ENCODE measurements at places on chromosomes 1 and 21. TPM values are rescaled to one million over a fixed set of nuclear protein-coding genes. Genes with fewer than 3 reads are reported as not detected.
A peak's percentile ranks its signal among the peaks of the same experiment; 100 is the strongest.

The ITLN1 gene
- total RNA-seq, result not detected

DNA sequence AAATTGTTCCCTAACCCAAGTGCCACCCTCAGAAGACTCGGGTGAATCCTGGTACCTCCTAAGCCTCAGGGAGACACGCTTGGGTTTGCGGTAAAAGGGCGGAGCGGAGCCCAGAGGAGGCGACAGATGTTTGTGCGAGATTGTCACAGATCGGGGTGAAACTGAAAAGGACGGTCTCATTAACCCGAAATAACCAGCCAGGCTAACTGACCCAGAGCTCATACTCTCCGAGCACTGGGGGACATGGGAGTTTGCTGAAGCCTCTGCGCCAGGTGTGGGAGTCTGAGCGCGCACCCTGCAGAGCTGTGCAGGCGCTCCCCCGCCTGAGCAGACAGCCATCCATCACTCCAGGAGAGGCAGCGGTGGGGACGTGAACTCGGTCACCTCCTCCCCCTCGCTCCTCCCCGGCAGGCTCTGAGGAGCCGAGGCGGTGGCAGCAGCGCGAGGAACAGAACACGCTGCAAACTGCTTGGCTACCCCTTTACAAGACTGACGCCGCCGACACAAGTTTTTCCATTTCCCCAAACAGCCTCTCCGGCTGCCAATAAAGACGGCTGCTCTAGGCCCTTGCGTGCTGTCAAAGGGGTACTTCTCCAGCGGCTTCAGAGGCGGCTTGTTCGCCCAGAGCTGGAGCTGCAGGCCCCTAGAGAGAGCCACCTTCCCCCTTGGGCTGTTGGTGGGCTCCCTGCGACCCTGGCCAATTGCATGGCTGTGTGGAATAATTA lies 43.5 kb downstream of the RRAGC start:
- H3K4me1 ChIP-seq, result peaks cover 6% of the 10 kb centered on the region
- H3K27ac ChIP-seq, result no peak overlapping the region
- 0 out of 2 replicates have a peak, but pooled peaks cover 2% of the 10 kb centered on the region for H3K36me3 ChIP-seq
- H3K4me3 ChIP-seq, result no peak overlapping the region

- peaks cover 3% of the 10 kb centered on the region for H3K4me1 ChIP-seq
- H3K27ac ChIP-seq, result no peak overlapping the region
- H3K36me3 ChIP-seq, result no peaks in the 10 kb centered on the region
Observed at GRCh38 chr1:1604374-1605033, 4.6 kb upstream of the FNDC10 start.

DNA sequence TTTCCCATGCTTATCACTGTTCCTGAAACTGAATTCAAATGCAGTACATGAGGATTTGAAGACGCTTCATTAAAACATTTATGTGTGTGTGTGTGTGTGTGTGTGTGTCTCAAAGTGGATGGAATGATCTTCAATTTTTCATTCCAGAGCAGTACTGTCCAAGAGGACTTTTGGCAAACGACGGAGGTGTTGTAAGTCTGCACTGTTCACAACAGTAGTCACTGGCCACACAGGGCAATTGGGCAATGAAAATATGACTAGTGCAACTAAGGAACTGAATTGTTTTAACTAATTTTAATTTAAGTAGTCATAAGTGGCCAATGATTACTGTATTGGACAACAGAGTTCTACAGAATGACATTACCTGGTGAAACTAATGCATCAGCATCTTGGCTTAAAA lies 5.0 kb downstream of the TAF5L start:
- H3K4me3 ChIP-seq, result no peak overlapping the region
- no peaks in the 10 kb centered on the region for H3K27me3 ChIP-seq
- H3K4me1 ChIP-seq, result peaks cover 8% of the 10 kb centered on the region
- H3K27ac ChIP-seq, result no peak overlapping the region
- no peaks in the 10 kb centered on the region for H3K36me3 ChIP-seq

DNA sequence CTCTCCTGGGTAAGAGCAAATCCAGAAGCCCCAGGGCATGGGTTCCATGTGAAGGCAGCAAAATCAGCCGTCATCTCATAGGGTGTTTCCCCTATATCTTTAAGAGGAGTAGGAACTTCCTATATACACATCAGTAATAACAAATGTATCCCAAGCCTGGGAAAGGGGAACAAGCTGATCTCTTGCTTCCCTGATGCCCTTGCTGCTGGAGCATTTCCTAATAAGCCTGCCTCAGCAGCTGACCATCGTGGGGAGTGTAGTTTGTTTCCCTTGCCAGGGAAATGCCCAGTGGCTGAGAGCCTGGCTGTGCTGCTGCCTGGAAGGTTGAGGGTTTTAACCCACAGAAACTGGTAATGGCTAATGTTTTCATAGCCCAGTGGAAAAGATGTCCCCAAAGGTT lies 177.0 kb downstream of the NPHP4 start:
- no peak overlapping the region for H3K27ac ChIP-seq
- no peak for DNase-seq
- peaks cover 8% of the 10 kb centered on the region for H3K27me3 ChIP-seq
- no peak overlapping the region for H3K4me3 ChIP-seq

- H3K27me3 ChIP-seq, result no peaks in the 10 kb centered on the region
- H3K4me1 ChIP-seq, result no peaks in the 10 kb centered on the region
- H3K4me3 ChIP-seq, result no peak overlapping the region
Observed at GRCh38 chr1:115457289-115457688, 119.2 kb upstream of the NGF start.

DNA sequence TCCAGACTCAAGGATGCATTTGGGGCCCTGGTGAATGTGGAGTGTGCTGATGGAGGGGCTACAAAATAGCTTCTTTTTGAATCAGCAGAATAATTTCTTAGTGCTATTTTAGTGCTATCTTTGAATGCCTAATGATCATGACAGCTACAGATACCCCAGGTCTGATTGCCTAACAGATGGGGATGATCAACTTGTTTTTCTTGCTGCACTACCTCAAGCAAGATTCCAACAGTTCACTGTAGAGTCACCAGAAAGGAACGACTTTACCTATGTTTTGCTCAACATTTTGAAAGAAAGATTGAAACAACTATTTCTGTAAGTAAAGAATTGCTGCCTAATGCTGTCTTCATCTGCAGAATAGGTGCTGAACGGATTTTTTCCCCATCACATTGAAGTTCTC lies 42.6 kb upstream of the VAV3 start:
- H3K27me3 ChIP-seq, result no peaks in the 10 kb centered on the region
- no peaks in the 10 kb centered on the region for H3K4me1 ChIP-seq
- no peak overlapping the region for H3K4me3 ChIP-seq
- H3K27ac ChIP-seq, result no peak overlapping the region

The TEX38 gene
- total RNA-seq, result not detected

- no peak overlapping the region for H3K27ac ChIP-seq
- no peaks in the 10 kb centered on the region for H3K4me1 ChIP-seq
- no peak for DNase-seq
Observed at GRCh38 chr1:75170011-75170410, 35.8 kb downstream of the LHX8 start.

The DPM3 gene
- 66.0 TPM for total RNA-seq

- peaks cover 7% of the 10 kb centered on the region for H3K4me1 ChIP-seq
- peak overlapping the region; percentile 87 for H3K4me3 ChIP-seq
- peak overlapping the region; percentile 81 for H3K27ac ChIP-seq
- no peak for DNase-seq
- H3K27me3 ChIP-seq, result no peaks in the 10 kb centered on the region
Observed at GRCh38 chr1:11680270-11681070, 478 bp downstream of the MAD2L2 start.

DNA sequence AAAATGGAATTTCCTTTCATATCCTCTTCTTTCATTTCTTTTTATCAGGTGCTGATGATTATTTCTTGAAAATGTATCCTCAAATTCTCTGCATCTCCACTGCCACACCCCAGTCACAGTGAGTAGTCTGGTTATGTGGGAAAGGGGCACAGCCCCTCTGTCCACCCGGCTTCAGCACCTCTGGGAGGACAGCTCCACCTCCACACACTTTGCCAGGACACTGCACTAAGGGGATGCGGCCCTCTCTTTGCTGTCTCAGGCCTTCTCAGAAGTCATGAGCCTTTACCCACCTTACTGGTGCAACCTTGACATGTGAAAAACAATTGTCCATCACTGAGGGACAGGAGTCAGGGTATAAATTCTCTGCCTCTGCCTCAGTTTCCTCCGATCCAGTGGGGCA lies 433.1 kb downstream of the PCP4 start:
- H3K4me1 ChIP-seq, result no peaks in the 10 kb centered on the region
- no peak overlapping the region for H3K27ac ChIP-seq
- no peaks in the 10 kb centered on the region for H3K36me3 ChIP-seq
- H3K27me3 ChIP-seq, result no peaks in the 10 kb centered on the region
- no peak for DNase-seq
- no peak overlapping the region for H3K4me3 ChIP-seq

DNA sequence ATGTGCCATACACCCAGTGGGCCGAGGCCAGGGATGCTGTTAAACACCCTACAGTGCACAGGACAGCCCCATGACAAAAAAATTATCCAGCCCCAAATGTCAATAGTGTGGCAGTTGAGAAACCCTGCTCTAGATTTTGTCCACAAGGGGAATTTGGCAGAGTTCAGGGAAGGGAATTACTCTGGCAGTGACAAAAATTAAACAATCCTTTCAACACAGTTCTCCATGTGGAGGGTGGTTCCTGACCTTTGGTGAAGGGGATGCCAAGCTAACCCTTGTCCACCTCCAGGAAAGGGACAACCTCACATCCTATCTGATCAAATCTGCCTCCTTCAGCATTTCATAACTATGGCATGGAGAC lies 28.4 kb upstream of the CD84 start:
- H3K27me3 ChIP-seq, result no peaks in the 10 kb centered on the region
- no peak overlapping the region for H3K4me3 ChIP-seq
- H3K36me3 ChIP-seq, result no peaks in the 10 kb centered on the region
- no peaks in the 10 kb centered on the region for H3K4me1 ChIP-seq
- no peak overlapping the region for H3K27ac ChIP-seq

The C8A gene
- total RNA-seq, result not detected

DNA sequence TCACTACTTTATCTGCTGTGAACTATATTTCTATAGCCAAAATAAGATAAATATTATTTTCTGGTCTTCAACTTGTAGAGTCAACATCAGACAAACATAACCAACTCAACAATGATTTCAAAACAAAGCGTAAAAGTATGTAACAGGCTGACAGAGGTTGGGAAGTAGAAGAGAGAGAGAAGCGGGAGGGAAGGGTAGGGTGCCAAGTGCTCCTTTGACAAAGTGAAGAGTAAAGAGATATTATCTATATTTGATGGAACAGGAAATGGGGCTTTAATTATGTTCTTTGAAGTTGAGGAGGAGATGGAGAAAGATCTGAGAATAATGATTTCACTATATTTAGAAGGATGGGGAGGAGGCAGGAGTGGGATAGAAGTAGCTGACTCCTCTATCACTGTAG lies 70.1 kb downstream of the DNTTIP2 start:
- peaks cover 18% of the 10 kb centered on the region for H3K4me1 ChIP-seq
- no peaks in the 10 kb centered on the region for H3K27me3 ChIP-seq
- no peak overlapping the region for H3K27ac ChIP-seq
- no peak overlapping the region for H3K4me3 ChIP-seq

GRCh38 chr1:184813528-184814089 lies 59.0 kb upstream of the EDEM3 start:
- H3K36me3 ChIP-seq, result no peaks in the 10 kb centered on the region
- no peak overlapping the region for H3K4me3 ChIP-seq
- no peak overlapping the region for H3K27ac ChIP-seq

DNA sequence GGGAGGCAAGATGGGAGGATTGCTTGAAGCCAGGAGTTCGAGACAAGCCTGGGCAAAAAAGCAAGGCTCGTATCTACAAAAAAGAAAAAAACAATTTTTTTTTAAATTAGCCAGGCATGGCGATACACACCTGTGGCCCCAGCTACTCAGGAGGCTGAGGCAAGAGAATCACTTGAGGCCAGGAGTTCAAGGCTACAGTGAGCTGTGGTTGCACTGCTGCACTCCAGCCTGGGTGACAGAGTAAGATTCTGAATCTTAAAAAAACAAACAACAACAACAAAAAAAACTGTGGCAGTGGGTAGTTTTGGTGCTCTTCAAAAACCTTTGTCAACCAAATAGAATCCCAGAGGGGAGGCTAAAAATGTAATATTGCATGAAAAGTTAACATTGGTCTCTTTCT lies 734 bp downstream of the PTPN22 start:
- no peaks in the 10 kb centered on the region for H3K4me1 ChIP-seq
- H3K27ac ChIP-seq, result no peak overlapping the region
- no peak for DNase-seq
- H3K27me3 ChIP-seq, result no peaks in the 10 kb centered on the region
- H3K36me3 ChIP-seq, result no peaks in the 10 kb centered on the region
- no peak overlapping the region for H3K4me3 ChIP-seq

DNA sequence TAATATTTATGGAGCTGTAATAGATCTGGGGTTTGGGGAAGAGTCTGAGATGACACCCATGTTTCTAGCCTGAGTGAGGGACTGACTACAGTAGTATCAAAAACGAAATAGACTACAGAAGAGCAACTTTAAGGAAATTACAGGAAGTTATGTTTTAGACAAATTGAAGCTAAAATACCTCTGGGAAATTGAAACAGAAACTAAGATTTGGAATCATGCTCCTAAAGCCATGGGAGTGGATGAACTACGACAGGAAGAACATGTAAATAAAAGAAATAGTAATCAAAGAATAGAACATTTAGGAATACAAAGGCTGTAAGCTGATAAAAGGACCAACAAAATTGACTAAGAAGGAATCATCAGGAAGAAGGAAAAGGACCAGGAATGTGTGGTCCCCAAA lies 68.9 kb downstream of the KIAA0319L start:
- no peak for DNase-seq
- H3K4me1 ChIP-seq, result no peaks in the 10 kb centered on the region
- no peaks in the 10 kb centered on the region for H3K36me3 ChIP-seq
- no peak overlapping the region for H3K4me3 ChIP-seq
- no peak overlapping the region for H3K27ac ChIP-seq

The MFAP2 gene
- 12.9 TPM for total RNA-seq

GRCh38 chr1:243288062-243288461 lies 32.2 kb downstream of the SDCCAG8 start:
- no peaks in the 10 kb centered on the region for H3K36me3 ChIP-seq
- no peaks in the 10 kb centered on the region for H3K4me1 ChIP-seq
- no peak overlapping the region for H3K4me3 ChIP-seq
- no peak for DNase-seq
- H3K27me3 ChIP-seq, result no peaks in the 10 kb centered on the region

DNA sequence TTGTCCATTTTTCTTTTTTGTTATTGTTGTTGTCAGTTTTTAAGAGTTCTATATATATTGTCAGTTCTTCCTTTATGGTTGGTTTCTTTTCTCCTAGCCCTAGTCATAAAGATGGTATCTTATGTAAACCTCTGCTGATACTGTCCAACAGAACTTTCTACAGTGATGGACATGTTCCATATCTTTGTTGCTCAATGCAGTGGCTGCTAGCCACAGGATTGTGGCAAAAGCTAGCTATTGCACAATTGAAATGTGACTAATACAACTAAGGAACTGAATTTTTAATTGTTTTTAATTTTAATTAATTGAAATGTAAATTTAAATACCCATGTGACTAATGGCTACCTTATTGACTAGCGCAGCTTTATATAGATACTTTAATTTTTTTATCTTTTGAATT lies 411.8 kb upstream of the PTBP2 start:
- H3K27ac ChIP-seq, result no peak overlapping the region
- H3K36me3 ChIP-seq, result no peaks in the 10 kb centered on the region
- H3K27me3 ChIP-seq, result no peaks in the 10 kb centered on the region
- H3K4me3 ChIP-seq, result no peak overlapping the region
- H3K4me1 ChIP-seq, result no peaks in the 10 kb centered on the region
- no peak for DNase-seq

Data from Panc1 (cell line).